Muscle of leg (tissue), 16 donors: ENCODE measurements at places on chromosomes 12 and 14. TPM values are rescaled to one million over a fixed set of nuclear protein-coding genes. Genes with fewer than 3 reads are reported as not detected.

DNA sequence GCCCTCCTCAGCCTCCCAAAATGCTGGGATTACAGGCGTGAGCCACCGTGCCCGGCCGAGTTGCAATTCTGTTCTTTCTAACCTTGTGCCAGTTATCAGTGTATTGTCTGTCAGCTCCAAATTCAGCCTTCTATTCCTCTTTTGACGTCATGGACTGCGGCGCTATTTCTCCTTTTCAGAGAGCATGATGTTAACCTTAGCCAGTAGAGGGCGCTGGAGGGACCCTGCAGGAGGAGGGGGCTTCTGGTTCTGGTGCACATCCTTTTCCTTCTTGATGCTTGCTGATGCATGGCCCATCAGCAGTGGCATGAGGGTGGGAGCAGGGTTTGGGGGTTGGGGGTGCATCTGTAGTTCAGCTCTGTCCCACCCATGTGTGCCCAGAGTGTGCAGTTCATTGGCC is 179.3 kb upstream of the RMST start:
- DNase-seq = no peak

Gene TEX22
- 0.49 TPM for total RNA-seq

- no peak for DNase-seq
Measured at GRCh38 chr12:42445891-42446290, 119.9 kb downstream of the PPHLN1 start.

GRCh38 chr12:92299744-92300143 is 154.1 kb upstream of the BTG1 start:
- no peak for DNase-seq

DNA sequence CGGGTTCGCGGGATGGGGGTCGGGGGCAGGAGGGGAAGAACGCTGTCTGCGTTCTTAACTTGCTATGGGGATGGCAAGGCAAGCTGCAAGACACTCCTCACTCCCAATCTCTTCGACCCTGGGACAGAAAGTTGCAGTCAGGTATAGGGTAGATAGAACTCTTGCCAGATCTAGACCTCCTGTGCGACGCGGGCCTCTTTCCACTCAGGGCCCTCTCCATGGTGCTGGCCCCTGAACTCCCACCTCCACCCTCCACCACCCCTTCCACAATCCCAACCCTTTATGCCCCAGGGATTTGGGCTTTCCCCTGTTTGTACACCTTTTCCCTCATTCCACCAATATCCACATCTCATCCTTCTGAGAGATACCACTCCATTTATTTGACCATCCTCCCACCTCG is 812 bp downstream of the NABP2 start:
- DNase-seq = no peak
